ENCODE measurements at places on chromosomes 12 and 14.

GRCh38 chr14:100888789-100889315, 14.7 kb downstream of the RTL1 start:
- peak; percentile 7 for DNase-seq

GRCh38 chr12:131117438-131118245, 163.9 kb downstream of the ADGRD1 start:
- DNase-seq: no peak

GRCh38 chr14:56061051-56061450, 57.2 kb upstream of the PELI2 start:
- no peak for DNase-seq

GRCh38 chr14:75845136-75845804, 136.5 kb downstream of the TGFB3 start:
- peak; percentile 74 for DNase-seq

DNA sequence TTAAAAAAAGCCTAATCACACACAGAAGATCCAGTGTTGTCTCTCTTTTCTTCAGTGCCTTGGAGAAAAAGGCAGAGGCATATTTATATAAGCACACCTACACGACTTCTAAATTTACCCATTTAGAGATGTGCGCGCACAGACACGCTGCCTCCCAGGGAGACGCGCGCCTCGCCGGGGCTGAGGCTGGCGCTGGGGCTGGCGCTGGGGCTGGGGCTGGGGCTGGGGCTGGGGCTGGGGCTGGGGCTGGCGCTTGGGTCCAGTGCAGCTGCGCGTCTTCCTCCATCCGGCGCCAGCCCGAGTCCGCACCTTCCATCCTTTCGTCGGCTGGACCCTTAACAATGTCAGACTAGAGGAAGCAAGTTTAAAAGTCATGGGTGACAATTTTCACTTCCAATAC, 118.4 kb upstream of the ARID2 start:
- DNase-seq: no peak

GRCh38 chr12:16421806-16422205, 74.4 kb downstream of the MGST1 start:
- DNase-seq: peak; percentile 21

GRCh38 chr14:34300882-34301734, 160.9 kb downstream of the SPTSSA start:
- DNase-seq: peak; percentile 32

DNA sequence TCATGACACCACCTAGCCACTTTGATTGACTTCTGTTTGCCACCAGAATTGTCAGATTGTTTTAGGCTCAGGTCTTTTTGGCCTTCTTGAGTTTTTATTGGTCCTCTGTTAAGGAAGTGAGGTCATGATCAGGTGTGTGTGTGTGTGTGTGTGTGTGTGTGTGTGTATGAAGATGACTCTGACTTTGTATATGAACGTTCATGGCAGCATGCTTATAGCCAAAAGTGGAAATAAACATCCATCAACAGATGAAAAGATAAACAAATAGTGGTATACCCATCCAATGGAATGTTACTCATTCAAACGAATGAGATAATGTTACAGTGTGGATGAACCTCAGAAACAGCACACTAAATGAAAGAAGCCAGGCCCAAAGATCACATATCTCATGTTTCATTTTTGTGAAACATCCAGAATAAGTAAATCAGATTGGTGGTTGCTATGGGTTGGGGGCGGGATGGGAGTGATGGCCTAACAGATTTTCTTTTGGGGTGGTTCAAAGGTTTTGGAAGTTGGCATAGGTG, 258.6 kb downstream of the KTN1 start:
- DNase-seq: peak; percentile 7

DNA sequence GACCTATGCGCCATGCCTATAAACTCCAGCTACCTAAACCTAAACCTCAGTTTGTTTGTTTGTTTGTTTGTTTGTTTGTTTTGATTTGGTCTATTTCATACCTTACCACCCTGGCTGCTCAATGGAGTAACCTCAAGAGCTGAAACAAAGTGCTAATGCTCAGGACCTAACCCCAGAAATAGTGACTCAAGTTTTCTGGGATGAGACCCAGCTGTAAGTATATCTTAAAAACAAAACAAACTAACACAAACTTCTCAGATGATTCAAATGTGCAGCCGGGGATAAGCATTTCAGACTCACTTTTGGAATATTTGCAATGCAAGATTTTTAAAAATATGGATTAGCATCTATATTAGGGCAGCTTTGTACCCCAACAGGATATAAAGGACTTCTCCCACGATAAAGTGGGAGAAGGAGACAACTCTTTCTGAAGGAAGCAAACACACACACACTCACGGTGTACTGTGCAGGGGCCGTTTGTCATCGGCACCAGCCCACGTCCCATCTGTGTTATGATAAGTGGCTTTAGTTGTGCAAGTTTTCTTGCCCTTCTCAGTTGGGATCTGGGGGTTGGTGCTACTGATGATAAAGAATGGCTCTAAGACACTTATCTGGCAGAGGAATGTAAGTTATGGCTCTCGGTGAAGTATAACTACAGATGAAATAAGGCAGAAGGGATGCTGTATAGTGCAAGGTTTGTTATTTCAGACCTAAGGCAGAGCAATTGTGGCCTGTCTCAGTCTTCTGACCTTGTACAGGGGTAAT, 516.7 kb upstream of the TMEM132C start:
- DNase-seq: no peak

DNA sequence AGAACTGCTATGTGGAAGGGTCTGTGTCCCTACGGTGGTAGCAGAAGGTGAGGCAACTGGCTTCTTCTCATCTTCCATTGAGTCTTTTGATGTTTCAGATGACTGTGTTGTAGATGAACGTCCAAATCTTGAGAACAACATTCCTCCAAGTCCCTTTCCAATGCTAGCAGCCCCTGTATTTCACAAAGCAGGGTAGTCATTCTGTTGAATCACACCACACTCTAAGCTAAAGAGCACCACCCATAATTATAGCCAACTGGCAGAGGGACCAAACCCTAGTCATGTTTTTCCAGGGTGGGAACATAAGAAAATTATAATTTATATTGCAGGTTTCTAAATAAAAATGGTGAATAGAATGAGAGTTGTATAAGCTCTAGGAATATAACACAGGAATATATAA, 98.7 kb downstream of the DDHD1 start:
- DNase-seq: peak; percentile 66

GRCh38 chr12:6199531-6200255, 507 bp upstream of the CD9 start:
- DNase-seq: peak; percentile 60

- no peak for DNase-seq
Measured at GRCh38 chr12:34297126-34297789, 275.0 kb downstream of the ALG10 start.

GRCh38 chr14:89249065-89249695, 167.9 kb downstream of the FOXN3 start:
- peak; percentile 12 for DNase-seq

DNA sequence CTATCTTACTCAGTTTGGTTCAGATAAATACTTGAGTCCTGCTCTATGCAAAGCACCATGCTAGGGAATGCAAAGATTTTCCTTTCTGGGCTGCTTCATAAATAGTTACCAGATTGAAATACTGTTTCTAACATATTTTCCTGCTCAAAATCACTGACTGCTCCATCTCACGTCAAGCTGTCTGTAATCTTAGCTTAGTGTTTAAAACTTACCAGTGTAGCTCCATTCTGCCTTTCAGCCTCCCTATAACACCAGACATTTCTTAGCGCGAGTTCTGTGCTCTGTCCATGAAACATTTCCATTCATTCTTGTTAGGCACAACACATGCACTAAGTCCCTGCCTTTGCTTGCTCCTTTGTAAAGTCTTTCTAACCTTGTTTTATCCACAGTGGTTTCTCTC, 129.4 kb downstream of the NPAS3 start:
- no peak for DNase-seq

DNA sequence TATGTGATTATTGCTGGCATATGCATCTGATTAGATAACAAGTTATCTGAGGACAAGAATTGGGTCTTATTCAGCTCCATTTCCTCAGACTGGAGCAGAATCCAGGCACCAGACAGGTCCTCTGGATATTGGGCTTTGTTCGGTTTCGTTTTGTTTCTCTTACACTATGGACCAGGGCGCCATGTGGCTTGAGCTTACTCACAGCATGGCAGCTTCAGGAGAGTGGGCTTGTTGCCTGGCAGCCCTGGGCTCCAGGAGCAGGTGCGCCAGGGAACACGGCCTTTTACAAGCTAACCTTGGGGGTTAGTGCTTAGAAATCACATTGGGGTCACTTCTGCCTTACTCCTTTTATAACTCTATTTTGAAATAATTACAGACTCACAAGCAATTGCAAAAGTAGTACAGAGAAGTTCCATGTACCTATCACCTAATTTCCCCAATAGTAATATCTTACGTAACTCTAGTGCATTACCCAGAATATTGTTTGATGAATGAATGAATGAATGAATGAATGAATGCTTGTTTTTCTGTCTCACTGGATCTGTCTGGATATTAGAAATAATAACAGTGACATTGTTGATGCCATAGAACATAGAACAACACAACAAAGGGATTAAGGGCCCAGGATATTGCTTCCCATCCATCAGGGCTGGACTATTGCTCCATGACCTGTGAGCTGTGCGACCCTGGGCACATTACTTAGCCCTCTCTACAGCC, 39.0 kb downstream of the CMKLR1 start:
- no peak for DNase-seq

DNA sequence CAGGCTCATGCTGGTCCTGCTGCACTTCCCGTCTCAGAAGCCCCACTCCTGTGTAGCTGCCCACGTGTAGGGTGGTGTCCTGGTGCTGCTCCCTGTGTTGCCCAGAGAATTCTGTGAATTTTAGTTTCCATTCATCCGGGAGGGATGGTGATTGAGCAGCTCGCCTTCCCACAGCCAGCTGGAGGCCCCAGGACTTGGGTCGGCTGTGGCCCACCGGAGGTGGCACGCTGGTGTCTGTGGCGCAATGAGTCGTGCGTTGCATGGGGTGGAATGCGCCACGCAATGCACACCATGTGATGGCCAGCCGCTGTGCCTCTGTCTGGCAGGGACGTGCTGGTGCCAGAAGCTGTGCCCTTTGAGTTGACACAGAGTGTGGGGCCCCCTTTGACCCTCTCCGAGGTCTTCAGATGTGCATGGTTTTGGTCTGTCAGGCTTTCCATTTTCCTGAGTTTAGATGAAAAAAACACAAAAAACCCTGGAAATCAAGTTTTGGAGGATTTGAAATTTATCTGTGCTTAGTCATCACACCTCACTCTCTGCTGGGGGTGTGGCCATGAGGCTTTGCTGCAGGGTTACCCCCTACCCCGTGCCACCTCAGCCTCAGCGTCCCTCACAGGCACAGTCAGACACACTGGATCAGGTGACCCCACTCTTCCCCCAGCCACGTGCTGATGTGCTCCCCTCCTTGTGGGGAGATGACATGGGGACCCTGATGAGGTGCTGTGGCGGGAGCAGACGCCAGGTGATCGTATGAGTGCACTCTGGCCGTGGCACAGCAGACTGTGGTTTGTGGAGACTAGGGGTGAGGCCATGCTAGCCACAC, 64.6 kb downstream of the EP400 start:
- DNase-seq: peak; percentile 34

- DNase-seq: no peak
Measured at GRCh38 chr12:30200864-30201263, 417.1 kb upstream of the TMTC1 start.

- no peak for DNase-seq
Measured at GRCh38 chr14:101412739-101413138, 148.6 kb upstream of the DIO3 start.

DNA sequence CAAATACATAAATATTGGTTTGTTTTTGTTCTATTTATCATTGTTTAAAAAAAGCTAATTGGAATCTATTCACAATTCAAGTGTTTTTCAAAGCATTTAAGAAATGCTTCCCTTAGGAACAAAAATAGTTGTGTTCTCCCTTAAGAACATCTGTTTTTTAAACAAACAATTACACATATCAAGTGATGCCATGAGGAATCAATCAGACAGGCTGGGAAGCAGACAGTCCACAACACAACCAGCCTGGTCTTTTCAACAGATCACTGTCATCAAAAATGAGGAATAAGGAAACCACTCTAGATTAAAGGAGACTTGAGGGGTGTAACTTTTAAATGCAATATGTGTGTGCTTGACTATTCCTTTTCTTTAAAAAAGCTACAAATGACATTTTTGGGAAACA, 25.5 kb downstream of the GALC start:
- no peak for DNase-seq

DNA sequence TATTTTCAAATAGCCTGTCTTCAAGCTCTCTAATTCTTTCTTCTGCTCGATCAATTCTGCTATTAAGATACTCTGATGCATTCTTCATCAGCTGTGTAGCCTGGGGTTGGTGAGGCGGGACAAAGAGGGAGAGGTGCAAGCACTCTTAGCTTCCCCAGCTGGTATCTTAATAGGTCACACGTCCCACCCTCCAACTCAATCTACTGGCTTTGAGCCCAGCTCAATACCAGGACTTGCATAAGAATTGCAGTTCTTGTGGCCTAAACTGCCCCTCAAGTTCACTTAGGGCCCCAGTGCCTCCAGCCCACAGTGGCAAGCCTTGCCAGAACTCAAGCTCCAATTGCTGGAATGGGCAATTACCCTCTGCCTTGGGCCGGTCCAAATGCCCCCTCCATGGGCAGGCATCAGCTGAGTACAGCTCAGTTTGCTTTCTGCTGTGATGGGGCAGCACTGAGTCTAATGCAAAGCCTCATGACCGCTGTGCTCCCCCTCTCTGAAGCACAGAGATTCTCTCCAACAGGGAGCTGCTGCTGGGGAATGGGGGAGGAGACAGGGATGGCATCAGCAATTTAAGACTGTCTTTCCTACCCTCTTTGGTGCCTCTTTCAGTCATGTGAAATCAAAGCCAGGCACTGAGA, 5.6 kb upstream of the SPATA7 start:
- no peak for DNase-seq

GRCh38 chr14:95460647-95461478, 55.6 kb downstream of the SYNE3 start:
- DNase-seq: peak; percentile 87

GRCh38 chr14:99818503-99819036, 25.4 kb downstream of the EML1 start:
- no peak for DNase-seq

DNA sequence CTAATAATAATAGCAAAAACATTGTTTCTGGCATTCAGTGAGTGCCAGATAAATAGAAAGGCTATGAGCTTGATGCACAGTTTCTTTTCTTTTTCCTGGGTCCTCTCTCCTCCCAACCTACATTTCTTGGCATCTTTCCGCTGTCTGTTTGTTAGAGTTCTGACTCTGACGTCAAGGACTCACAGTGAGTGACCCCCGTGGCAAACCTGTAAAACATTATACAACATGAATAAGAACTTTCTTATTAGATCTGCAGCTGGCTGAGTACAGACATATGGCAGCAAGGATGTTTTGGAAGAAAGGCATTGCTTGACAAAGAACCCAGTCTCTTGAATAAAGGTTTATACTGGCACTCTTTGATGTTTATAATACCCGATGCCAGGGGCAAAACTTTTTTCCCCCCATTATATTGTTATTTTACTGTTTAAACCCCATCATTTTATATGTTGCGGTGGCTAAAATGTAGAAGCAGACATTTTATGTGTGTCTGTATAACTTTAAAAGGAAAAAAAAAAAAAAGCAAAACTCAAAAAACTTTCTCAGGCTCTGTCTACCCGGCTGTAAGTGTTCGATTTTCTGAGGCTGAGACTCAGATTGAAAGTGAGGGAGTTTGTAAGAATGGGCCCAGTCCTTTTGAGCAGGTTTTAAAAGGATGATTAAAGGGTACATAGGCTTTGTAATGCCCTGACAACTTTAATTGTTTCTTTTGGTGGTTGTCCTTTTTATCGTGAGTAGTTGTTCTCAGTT, 159.3 kb downstream of the PDE3A start:
- DNase-seq: peak; percentile 65

GRCh38 chr12:95532851-95533250, 18.4 kb downstream of the USP44 start:
- DNase-seq: peak; percentile 52

GRCh38 chr14:72594099-72594901, 299.6 kb downstream of the DPF3 start:
- DNase-seq: no peak

- no peak for DNase-seq
Measured at GRCh38 chr14:88049266-88049665, 44.3 kb downstream of the GPR65 start.

All from EH (cell line).